ENCODE measurements at places on chromosomes 11 and 22. TPM values are rescaled to one million over a fixed set of nuclear protein-coding genes. Genes with fewer than 3 reads are reported as not detected.

DNA sequence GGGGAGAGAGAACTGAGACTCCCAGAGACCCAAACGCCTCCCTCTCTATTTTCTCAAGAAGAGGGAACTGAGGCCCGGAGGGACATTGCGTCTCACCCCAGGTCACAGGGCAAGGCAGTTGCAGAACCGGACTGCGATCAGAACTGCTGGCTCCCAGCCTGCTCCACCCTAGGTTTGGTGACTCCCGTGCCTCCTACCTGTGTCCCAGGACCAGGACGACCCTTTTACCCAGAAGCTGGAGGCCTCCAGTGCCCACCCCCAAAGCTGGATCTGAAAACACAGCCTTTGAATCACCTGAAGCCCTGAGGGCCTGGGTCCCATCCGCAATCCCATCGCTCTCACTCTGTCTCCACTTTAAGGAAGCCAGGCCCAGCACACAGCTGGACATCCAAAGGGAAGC, 1.4 kb downstream of the GSTT4 start:
- H3K27ac ChIP-seq: no peak overlapping the region
- H3K4me1 ChIP-seq: no peaks in the 10 kb centered on the region
- no peak overlapping the region for H3K4me3 ChIP-seq
- no peaks in the 10 kb centered on the region for H3K27me3 ChIP-seq
- no peak for DNase-seq

The DPP3 gene
- 32.8 TPM for total RNA-seq

DNA sequence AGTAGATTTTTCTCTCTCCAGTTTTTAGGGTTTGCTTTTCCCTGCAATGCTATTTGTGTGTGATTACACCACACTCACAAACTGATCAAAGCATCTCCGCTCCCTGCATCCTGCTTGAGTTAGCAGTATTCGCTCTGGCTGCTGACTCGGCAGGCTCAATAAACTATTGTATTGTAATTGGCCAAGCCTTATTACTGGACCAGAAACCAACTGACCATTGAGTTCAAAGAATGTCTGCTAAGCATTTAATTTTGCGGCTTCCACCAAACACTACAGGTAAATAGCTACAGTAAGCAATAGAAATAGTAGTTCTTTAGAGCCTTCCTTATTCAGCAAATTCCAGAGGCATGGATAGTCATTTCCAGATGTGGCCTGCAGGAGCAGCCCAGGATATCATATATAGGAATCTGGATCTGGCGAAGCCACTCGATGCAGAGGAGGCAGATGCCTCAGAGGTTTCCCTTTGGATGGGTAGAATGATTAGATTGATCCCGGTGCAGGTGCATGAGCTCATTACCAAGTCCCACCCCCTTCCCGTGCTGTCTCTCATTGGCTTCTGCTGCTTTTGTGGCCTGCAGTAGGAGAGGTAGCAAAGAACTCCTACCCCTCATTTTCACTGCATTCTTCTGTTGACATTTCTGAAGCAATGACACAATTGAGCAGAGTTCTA, 77.3 kb downstream of the COMMD9 start:
- DNase-seq: no peak
- H3K4me3 ChIP-seq: no peak overlapping the region
- no peaks in the 10 kb centered on the region for H3K4me1 ChIP-seq
- H3K27ac ChIP-seq: no peak overlapping the region
- H3K27me3 ChIP-seq: no peaks in the 10 kb centered on the region

The KRTAP5-2 gene
- not detected for total RNA-seq

The OR2AG2 gene
- 0.79 TPM for total RNA-seq

GRCh38 chr11:15599376-15599775, 484.7 kb downstream of the INSC start:
- no peaks in the 10 kb centered on the region for H3K27me3 ChIP-seq
- no peak overlapping the region for H3K4me3 ChIP-seq
- no peaks in the 10 kb centered on the region for H3K4me1 ChIP-seq
- no peaks in the 10 kb centered on the region for H3K36me3 ChIP-seq
- H3K27ac ChIP-seq: no peak overlapping the region
- DNase-seq: no peak

The B3GAT1 gene
- total RNA-seq: not detected

All from transverse colon (tissue), 4 donors.